ENCODE measurements at places on chromosomes 11 and 22. TPM values are rescaled to one million over a fixed set of nuclear protein-coding genes. Genes with fewer than 3 reads are reported as not detected.

GRCh38 chr11:114912826-114913225, 234.5 kb downstream of the NXPE2 start:
- DNase-seq = no peak
- no peaks in the 10 kb centered on the region for H3K27me3 ChIP-seq
- H3K4me3 ChIP-seq = no peak overlapping the region
- no peaks in the 10 kb centered on the region for H3K36me3 ChIP-seq
- no peaks in the 10 kb centered on the region for H3K4me1 ChIP-seq

The F2 gene
- total RNA-seq = not detected

- H3K27ac ChIP-seq = no peak overlapping the region
- H3K27me3 ChIP-seq = no peaks in the 10 kb centered on the region
- H3K4me1 ChIP-seq = no peaks in the 10 kb centered on the region
- H3K4me3 ChIP-seq = no peak overlapping the region
These were observed 147.2 kb upstream of the BDNF start for GRCh38 chr11:27847496-27847895.

The MUC5B gene
- not detected for total RNA-seq

- peaks cover 18% of the 10 kb centered on the region for H3K4me1 ChIP-seq
- H3K27ac ChIP-seq = peak overlapping the region; percentile 3
- no peaks in the 10 kb centered on the region for H3K27me3 ChIP-seq
- H3K4me3 ChIP-seq = no peak overlapping the region
These were observed 196.3 kb upstream of the ARHGAP20 start for GRCh38 chr11:110908401-110909105.

The NLRX1 gene
- total RNA-seq = 21.2 TPM

- H3K36me3 ChIP-seq = no peaks in the 10 kb centered on the region
- H3K27ac ChIP-seq = no peak overlapping the region
- peaks cover 5% of the 10 kb centered on the region for H3K27me3 ChIP-seq
- H3K4me3 ChIP-seq = no peak overlapping the region
These were observed 29.0 kb upstream of the CREB3L1 start for GRCh38 chr11:46248289-46249102.

DNA sequence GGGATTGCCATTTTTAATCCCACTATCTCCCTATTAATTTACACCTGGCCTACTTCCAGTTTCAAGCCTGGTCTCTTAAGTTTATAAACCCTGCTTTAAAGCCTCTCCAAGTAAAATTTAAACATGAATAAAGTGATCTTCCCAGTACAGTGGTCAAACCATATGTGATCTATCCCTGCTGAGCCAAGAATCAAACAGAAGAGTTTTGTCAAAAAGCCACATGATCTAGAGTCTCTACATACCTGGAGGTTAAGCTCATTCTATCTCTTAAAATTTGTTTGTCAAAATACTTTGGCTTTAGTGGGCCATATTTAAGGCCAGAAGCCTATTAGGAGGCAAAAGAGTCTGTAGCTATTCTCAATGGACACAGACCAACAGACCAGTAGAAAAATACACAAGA, 42.9 kb upstream of the DDI1 start:
- H3K36me3 ChIP-seq = no peaks in the 10 kb centered on the region
- no peak overlapping the region for H3K4me3 ChIP-seq
- H3K4me1 ChIP-seq = no peaks in the 10 kb centered on the region
- H3K27ac ChIP-seq = no peak overlapping the region
- no peaks in the 10 kb centered on the region for H3K27me3 ChIP-seq

The LRRC32 gene
- 4.7 TPM for total RNA-seq

DNA sequence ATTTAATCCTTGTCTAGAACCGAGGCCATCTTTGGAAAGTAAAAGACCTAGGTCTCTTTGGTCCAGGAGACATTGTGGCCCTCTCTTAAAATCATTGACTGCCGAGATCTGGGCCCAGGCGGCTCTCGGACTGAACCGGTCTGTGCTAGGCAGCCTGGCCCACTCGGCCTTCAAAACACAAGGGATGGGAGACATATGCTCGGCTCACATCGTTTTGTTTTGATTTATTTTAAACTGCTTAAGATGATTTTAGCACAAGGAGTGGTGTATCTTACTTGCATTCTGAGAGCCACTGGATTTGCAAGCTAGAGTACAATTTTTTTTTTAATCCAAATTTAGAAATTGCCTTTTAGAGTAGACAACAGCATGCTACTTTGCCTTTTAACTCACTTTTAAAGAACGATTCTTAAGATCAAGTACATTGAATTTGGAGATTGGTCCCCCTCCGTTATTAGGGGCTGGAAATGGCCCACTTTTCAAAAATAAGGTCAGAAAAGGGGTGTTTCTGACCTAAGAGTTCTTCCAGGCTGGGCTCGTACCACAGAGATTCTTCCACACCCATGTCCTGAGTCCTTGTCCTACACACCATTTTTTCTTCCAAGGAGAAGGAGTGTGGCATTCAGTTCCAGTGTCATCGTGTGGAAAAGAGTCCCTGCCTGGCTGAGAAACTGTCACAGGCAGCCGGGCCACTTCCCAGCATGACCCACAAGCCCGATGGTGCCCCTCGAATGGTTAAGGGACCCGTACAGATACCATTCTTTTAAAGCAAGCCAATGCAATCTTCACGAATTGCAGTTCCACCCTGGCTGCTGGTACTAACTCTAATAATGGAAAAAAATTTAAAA, 80.5 kb upstream of the WNT7B start:
- H3K4me3 ChIP-seq = peak overlapping the region; percentile 22
- H3K36me3 ChIP-seq = peaks cover 3% of the 10 kb centered on the region
- peaks cover 4% of the 10 kb centered on the region for H3K27me3 ChIP-seq
- H3K27ac ChIP-seq = peak overlapping the region; percentile 85

The SORL1 gene
- 17.4 TPM for total RNA-seq

DNA sequence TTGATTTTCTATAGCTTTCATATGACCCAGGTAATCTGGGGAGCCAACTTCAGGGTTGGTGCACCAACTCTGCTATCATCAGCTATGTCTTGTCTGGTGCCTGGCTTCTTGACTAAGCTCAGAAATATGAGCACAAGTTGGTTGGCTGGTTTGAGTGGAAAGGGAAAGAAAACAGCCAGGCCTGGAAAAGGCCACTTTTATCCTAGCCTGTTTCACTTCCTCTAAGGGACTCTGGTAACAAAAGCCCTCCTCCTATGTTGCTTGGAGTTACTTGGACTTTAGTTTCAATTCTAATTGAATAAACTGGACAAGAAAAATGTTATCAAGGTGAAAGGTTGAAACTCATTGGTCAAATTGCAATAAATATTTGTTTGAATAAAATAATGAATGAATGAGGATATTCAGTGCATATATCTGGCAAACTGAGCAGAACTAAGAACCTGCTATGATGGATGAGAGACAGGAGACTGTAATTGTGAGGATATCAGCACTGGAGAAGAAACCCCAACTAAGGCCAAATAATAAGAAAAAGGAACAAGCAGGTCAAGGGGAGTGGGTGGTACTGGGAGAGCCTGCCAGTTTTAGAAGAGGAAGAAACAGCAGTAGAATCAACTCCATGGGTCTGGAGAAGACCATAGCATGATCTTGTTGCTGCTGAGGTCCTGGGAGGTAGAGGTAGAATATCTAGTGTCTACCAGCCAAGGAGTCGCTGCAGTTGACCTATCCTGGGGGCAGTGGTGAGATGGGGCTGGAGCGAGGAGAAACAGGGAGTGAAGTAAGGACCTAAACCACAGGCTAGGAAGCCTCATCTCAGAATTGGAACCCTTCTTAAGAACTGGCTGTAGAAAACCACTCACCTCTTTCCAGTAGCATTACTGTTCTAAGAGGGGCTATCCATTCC, 8.2 kb downstream of the ROBO4 start:
- no peak overlapping the region for H3K4me3 ChIP-seq
- DNase-seq = no peak
- no peaks in the 10 kb centered on the region for H3K36me3 ChIP-seq
- H3K27me3 ChIP-seq = peaks cover 19% of the 10 kb centered on the region
- H3K27ac ChIP-seq = no peak overlapping the region

The ACRV1 gene
- total RNA-seq = not detected

DNA sequence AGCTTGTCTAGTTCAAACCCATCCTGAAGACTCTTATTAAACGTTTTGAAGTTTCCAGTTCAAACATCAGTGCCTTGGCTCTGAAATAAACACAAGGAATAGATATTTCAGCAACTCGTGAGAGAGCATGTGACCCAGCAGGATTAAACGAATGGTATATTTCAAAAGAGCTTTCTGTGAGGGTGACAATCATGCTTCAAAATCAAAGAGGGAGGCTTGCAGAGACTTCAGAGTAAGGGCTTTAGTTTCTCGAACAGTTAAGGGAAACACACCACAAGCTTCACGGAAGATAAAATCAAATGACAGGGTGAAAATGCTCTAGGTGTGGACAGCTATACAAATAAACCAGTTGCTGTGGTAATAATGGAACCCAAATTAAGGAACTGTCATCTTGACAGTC, 1.4 kb downstream of the HPS4 start:
- peaks cover 79% of the 10 kb centered on the region for H3K4me1 ChIP-seq
- peak overlapping the region; percentile 93 for H3K4me3 ChIP-seq
- no peak for DNase-seq
- H3K36me3 ChIP-seq = peaks cover 27% of the 10 kb centered on the region

DNA sequence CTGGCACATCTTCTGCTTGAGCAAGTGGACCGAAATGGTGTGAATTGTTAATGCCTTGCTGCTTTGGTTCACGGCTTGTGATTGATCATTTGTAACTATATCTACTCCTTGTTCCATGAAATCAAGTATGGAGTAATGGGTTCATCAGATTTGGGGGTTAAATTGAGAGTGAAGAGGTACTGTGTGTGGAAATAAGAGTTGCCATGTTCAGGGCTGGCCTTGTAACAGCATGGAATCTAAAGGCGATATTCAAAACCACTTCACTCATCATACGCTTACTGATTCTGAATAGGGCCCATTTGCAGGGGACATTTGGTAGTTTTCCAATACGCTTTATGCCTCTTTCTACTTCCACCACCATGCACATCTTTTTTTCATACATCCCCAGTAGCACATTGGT, 122.2 kb downstream of the DCDC1 start:
- H3K36me3 ChIP-seq = no peaks in the 10 kb centered on the region
- H3K4me3 ChIP-seq = no peak overlapping the region
- no peak overlapping the region for H3K27ac ChIP-seq
- H3K4me1 ChIP-seq = no peaks in the 10 kb centered on the region
- peaks cover 16% of the 10 kb centered on the region for H3K27me3 ChIP-seq

GRCh38 chr22:23548501-23549197, 31.4 kb downstream of the IGLL1 start:
- no peak for DNase-seq
- no peak overlapping the region for H3K4me3 ChIP-seq
- H3K27me3 ChIP-seq = peaks cover 8% of the 10 kb centered on the region

GRCh38 chr22:45310331-45310976, 720 bp downstream of the FAM118A start:
- DNase-seq = peak; percentile 51
- peaks cover 36% of the 10 kb centered on the region for H3K4me1 ChIP-seq
- H3K27me3 ChIP-seq = no peaks in the 10 kb centered on the region
- peaks cover 12% of the 10 kb centered on the region for H3K36me3 ChIP-seq
- H3K27ac ChIP-seq = peak overlapping the region; percentile 71

DNA sequence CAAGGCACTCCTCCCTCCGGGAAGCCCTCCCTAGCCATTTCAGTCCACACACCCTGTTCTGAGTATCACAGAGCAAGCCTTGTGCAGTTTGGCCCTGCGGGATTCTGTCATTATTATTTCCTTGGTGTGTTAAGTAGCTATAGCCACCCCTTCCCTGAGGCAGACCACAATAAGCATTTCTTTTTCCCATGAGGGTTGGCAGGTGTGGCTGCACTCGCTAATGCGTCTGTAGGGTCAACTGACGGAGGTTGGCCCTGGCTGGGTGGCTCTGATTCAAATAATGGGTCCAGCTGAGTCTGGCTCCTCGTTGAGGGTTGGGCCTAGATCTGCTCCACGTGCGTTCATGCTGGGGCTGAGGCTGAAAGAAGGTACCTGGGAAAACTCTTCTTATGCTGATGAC, 5.1 kb downstream of the F2 start:
- H3K27me3 ChIP-seq = no peaks in the 10 kb centered on the region
- DNase-seq = no peak
- no peaks in the 10 kb centered on the region for H3K4me1 ChIP-seq
- no peaks in the 10 kb centered on the region for H3K36me3 ChIP-seq
- no peak overlapping the region for H3K27ac ChIP-seq

DNA sequence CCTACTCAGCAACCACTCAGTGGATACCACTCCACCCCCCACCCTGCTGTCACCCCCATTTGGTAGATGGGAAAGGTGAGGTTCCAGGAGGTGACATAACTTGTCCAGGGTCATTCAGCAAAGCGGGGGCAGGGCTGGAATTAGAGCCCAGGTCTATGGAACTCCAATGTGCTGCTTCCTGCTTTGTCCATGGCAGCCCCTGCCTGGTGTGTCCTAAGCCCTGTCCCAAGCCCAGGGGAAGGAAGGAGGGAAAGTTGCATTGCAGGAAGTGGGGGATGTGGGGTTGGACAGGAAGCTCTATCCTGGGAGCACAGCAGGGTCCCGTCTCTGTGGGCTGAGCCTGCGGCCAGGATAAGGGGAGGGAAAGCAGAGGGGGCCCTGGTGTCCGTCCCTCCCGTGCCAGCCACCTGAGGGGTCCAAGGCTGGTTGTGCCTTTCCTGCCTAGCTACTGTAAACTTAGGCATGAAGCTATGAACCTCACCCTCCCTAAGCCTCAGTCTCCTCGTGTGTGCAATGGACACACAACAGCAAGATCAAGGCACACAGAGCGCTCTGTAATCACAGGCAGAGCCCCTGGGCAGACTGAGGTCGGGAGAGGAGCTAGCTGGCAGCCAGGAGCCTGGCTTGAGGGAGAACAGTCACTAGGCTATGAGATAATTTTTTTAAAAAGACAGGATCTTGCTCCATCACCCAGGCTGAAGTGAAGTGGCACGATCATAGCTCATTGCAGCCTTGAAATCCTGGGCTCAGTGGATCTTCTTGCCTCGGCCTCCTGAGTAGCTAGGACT, 12.9 kb downstream of the GAL3ST1 start:
- DNase-seq = no peak
- H3K27ac ChIP-seq = no peak overlapping the region
- no peaks in the 10 kb centered on the region for H3K4me1 ChIP-seq
- peaks cover 7% of the 10 kb centered on the region for H3K27me3 ChIP-seq
- H3K4me3 ChIP-seq = no peak overlapping the region

The ELF5 gene
- not detected for total RNA-seq

The KCNE3 gene
- total RNA-seq = not detected

The OR51I1 gene
- total RNA-seq = not detected

GRCh38 chr11:79336797-79337517, 103.9 kb downstream of the TENM4 start:
- no peak overlapping the region for H3K4me3 ChIP-seq
- H3K36me3 ChIP-seq = no peaks in the 10 kb centered on the region
- H3K27me3 ChIP-seq = no peaks in the 10 kb centered on the region

- no peak for DNase-seq
- H3K27ac ChIP-seq = peak overlapping the region; percentile 90
- H3K36me3 ChIP-seq = peaks cover 9% of the 10 kb centered on the region
- H3K4me1 ChIP-seq = peaks cover 23% of the 10 kb centered on the region
- peak overlapping the region; percentile 88 for H3K4me3 ChIP-seq
These were observed 644 bp upstream of the NDUFV1 start for GRCh38 chr11:67606093-67606491.

All from activated CD8-positive, alpha-beta memory T cell treated with anti-CD3 and anti-CD28 coated beads, Interleukin-2, amount 10 ng/mL, durations not matched to agents 7 days and 5 days (primary cell).